ENCODE measurements at places on chromosomes 2 and 18.

- DNase-seq, result no peak
These were observed 399.8 kb downstream of the CDH7 start for GRCh38 chr18:66150650-66151049.

DNA sequence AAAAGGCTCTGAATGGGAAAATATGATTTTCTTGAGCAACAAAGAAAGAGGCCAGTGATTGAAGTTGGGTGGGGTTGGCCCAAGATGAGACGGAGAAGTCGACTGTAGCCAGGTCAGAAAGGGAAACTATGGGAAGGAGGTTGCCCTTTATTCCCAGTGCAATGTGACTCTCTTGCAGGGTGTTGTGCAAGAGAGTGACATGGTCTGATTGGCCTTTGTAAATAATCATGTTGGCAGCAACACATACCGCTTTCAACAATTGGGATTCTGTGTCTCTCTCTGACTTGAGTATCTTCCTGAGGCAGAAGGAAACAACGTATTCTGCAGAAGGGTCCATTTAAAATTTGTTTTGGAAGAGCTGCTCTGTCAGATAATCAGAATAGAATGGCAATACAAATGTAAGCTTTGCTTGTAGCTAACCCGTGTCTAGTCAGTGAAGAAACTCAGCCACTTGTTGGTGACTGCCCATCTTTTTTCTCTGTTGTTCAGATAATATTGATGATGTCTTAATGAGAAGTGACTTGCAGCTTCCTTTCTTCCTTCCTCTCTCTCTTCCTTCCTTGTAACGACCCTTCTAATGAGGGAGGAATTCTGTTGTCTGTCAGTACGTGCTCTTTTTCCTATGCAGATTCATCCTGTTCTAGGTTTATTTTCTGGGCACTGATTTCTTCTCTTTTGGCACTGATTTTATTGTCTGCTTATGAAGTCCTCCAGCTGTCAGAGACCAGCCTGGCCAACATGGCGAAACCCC is 311.0 kb upstream of the FAM98A start:
- no peak for DNase-seq

GRCh38 chr2:67311536-67311935 is 85.6 kb upstream of the ETAA1 start:
- no peak for DNase-seq

DNA sequence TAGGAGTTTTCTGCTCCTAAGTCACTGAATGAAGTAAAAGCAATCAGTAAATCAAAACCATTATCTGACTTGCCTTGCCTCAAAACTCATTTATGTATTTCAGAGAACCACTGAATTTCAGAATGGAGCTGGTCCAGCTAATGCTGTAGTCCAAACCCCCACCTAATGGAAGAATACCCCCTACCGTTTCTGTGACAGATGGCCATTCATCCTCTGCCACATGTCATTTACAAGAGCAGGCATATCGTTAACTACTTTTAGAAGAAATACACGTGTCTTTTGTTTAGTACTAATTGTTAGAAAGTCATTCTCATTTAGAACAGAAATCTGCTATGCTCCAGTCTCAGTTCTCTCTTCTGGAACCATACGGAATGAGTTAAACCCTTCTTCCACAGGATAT is 12.8 kb upstream of the GALNT5 start:
- DNase-seq, result no peak

DNA sequence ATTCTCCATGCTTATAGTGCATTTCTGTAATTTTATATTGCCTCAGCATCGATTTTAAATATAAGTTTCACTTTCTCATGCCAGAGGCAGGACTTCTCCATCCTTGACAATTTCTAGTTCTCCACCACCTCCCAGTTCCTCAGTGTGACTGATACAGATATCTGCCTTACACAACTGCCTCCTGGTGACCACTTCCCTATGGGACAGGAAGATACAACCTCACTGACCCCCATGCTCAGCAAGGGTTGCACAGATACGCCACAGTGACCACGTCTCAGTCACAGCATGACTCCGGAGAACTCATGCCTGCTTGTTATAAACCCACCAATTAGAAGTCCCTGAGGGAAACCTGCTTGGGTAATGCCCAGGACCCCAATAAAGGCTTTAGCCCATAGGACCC is 284.0 kb upstream of the MC4R start:
- DNase-seq, result no peak

DNA sequence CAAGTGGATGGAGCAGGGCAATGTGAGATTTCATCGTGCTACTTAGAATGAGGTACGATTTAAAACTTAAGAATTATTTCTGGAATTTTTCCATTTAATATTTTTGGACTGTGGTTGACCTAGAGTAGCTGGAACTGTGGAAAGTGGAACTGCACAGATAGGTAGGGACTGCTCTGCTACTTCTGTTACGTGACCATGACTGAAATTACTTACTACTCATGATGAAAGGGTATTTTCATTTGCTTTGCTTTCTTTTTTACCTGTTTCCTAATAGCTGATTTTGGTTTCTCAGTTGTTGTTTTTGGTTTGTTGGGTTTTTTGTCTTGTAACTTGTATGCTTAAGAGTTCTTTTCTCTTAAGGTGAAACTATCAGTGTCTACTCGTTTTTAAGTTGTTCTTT is 11.4 kb downstream of the UBE2E3 start:
- DNase-seq, result no peak

- DNase-seq, result no peak
These were observed 40.3 kb upstream of the SIGLEC15 start for GRCh38 chr18:45785134-45785533.

DNA sequence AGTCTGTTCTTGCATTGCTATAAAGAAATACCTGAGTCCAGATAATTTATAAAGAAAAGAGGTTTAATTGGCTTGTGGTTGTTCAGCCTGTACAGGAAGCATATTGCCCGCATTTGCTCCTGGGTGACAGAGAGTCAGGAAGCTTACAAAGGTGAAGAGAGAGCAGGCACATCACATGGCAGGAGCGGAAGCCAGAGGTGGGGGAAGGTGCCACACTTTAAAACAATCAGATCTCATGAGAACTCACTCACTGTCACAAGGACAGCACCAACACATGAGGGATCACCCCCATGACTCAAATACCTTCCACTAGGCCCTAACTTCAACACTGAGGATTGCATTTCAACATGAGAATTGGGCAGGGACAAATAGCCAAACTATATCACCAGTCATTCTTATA is 124.8 kb upstream of the COL5A2 start:
- DNase-seq, result peak; percentile 12

DNA sequence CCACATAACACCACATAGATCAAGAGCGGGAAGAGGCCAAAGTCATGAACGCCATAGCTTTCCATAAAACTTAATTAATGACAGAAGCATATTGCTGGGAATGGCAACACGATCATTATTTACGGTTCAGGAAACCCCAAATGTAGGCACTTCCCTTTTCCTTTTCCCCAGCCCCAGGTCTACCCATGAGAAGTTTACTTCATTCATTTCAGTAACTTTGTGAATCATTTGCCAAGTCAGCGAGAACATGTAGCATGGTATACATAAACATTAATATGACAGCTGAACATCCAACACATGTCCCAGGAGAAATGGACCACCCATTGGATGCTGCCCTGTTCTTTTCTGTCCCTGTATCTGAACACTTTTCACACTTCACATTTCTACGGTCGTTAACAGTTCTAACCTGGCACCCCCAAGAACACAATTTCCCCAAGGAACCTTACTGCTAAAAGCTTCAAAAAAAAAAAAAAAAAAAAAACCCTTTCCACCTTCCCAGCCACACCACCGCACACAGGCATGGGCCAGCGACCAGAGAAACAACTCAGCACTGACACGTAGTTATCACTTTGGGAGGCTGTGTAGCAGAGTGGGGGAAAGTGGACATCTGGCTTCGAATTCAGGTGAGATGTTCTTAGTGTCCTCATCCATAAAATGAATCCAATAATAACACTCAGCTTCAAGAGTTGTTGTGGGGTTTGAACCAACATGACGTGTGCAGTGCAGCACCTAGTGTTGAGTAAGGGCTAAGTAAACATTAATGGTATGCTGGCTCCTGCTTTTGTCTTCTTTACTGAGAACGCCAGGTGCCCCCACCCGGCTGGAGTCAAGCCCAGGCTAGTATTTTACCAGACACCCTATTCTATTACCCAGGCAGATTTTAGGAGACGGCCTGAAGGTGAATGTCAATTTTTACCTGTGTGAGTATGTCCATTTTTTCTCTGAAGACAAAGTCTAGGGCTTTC is 371.5 kb downstream of the LNPK start:
- no peak for DNase-seq

DNA sequence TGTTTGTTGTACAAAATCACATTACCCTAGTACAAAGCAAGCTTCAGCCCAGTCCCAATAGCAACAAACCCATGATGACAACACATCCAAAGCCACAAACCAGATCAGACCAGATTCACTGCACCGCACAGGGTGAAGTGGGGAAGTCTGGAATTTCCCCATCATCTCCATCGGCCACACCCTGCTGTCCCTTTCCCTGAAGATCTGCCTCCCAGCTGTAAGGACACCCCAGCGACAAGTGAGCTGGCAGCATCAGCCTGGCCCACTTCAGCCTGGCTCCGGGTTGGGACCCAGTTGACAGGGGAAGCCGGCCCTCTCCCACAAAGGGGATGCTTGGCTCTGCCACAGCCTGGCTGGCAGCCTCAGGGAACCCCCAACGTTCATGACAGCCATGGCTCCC is 207.6 kb downstream of the MGAT5 start:
- no peak for DNase-seq

GRCh38 chr2:218294430-218295022 is 2.2 kb upstream of the TMBIM1 start:
- no peak for DNase-seq

DNA sequence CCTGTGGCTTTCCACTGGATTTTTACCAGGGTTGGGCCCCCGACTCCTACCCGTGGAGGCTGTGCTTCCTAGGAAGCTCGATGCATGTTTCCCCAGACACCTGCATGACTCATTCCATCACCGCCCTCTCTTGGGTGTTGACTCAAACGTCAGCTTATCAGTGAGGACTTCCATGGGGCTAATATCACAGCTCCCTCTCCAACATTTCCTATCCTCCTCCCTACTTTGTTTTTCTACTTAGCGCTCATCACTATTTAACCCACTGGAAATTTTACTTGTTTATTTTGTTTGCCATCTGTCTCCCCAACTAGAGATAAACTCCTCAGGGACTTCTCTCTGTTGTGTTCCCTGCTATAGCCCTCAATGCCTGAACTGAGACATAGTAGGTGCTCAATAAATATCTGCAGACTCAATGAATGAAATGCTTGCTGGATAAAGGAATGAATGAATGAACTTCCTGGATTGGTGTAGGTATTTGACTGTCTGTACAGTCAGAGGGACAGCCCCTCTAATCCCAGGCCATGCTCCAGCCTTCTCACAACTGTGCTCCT is 89.7 kb upstream of the MSH2 start:
- no peak for DNase-seq

DNA sequence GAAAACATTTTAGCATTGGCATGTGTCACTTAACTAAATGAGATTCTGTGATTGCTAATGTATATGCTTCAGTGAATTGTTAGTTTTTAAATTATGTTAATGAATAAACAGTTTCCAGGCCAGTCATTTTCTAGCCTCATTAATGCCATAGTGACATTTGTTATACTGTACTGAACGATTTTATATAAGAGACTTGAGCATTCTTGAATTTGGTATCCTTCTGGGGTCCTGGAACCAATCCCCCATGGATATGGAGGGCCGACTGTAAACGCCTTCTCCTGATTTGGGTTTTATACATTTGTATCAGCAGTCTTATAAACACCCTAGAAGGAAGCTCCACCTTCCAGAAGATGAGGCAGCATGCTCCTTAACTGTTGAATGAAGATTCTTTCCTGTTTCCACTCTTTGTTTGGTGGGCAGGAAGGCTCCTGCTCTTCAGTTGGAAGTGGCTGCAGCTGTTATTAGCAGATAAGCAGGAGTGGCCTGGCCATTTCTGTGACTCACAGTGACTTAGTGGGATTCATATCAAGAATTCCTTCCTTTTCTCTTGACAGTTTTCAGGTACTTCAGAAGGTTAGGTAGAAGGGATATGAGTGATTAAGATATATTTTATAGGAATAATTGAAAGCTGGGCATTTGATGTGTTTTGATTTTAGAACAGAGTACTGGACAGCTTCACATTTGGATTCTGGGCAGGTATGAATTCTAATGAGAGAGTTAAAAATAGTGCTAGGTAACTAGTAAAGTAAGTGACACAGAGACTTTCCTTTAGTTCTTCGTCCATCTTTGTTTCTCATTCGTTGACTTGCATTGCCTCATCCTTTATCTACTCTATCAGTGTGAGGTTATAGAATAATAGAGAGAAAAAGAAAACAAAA is 124.9 kb downstream of the PLCL1 start:
- no peak for DNase-seq

GRCh38 chr2:60536746-60537145 is 16.7 kb downstream of the BCL11A start:
- no peak for DNase-seq

DNA sequence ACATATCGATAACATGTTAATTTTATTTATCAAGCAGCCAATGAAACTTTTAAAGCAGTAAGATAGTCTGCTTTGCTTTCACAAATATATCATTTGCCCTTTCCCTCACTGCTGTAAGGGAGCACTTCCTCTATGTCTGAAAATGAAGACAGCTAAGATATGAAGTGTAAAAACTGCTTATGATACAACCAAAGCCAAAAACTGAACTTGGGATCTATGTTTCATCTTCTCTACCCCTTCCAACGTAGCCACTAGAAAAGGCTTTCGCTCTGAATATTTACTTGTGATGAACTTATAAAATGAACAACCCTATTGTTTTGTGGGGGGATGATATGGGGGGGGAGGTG is 140.3 kb downstream of the TCF4 start:
- DNase-seq, result no peak

- DNase-seq, result no peak
These were observed 170.5 kb downstream of the NDUFA10 start for GRCh38 chr2:239854596-239854995.

DNA sequence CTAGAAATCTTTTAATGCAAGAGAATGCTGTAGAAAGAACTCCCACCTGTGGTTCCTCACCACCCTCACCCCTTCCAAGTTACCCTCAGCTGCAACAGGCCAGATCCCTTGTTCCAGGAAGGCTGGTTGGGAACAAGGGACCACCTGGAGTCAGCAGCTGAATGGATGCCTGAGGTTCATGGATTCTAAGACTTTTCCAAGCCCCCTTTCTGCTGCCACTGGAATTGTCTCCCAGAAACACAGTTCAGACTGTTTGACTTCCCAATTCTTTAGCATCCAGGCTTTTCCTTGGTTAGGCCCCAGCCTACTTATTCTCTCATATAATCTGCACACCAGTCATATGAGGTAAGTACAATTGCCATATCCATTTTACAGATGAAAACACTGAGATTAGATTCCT is 8.0 kb upstream of the ADCY3 start:
- DNase-seq, result no peak

DNA sequence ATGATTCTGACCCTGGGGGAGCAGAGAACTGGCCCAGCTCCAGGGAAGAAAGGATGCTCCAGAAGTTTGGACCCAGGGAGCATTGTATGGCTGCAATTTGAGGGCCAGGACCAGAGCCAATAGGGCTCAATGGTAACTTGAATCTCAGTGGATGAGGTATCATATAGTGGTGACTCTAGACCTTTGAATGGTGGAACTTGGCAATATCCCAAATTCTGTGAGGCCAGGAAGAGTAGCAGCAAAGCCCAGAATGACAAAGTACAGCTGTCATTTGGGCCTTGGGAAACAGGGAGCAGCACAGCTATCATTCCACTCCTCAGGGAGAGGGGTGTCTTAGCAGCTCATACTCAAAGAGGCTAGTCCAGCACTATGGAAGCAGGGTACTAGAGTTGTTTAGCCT is 332.9 kb upstream of the RBMS1 start:
- DNase-seq, result no peak

Measured in stimulated activated CD4-positive, alpha-beta T cell treated with anti-CD3 and anti-CD28 coated beads, TNF-alpha, amount 100 ng/mL, for 1 hour (primary cell).